ENCODE measurements at places on chromosomes 16 and 17.

DNA sequence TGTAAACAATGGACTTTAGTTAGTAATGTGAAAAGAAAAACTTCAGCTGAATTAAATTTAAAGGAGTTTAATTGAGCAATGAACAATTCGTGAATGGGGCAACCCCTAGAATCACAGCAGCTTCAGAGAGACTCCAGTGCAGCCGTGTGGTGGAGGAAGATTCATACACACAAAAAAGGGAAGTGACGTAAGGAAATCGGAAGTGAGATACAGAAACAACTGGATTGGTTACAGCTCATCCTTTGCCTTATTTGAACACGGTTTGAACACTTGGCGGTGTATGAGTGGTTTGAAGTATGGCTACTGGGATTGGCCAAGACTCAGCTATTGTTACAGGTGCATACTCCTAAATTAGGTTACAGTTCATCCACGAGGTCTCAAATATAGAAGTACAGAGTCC is 460.4 kb upstream of the ASIC2 start:
- DNase-seq: no peak

DNA sequence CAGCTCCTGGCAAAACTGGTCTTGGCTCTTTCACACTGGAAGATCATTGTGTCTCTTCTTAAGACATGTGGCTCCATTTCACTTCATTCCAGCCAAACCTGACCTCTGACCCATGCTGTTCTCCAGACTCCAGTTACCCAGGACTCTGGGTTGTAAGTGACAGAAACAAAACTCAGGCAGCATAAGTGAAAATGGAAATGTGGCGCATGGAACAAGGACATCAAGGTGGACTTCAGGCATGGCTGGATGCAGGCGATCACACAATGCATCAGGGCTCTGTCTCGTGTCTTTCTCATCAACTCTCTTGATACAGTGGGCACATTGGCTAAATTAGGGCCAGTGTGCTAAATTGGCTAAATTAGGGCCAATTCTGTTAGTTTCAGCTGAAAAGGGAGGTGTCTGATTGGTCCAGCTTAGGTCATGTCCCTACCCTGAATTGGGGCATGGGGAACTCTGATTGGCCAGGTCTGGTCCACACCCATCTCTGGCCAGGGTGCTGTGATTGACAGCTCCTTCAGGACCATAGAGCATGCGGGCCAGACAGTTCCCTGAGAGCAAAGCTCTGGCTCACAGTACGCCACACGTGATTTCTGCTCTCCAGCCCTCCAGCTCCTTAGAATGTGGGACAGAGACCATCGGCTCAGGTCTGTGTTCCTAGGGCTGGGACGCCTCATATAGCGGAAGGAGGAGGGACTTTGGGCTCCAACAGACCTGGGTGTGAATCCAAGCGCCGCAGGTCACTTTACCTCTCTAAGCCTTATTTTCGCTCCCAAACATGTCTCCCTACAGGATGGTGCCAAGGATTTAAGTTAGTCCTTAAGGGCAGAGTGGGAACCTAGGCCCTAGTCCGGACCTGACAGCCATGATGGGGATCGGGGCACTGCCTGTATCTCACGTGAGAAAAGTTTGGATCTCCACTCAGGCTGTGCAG is 17.5 kb downstream of the SOCS1 start:
- no peak for DNase-seq

DNA sequence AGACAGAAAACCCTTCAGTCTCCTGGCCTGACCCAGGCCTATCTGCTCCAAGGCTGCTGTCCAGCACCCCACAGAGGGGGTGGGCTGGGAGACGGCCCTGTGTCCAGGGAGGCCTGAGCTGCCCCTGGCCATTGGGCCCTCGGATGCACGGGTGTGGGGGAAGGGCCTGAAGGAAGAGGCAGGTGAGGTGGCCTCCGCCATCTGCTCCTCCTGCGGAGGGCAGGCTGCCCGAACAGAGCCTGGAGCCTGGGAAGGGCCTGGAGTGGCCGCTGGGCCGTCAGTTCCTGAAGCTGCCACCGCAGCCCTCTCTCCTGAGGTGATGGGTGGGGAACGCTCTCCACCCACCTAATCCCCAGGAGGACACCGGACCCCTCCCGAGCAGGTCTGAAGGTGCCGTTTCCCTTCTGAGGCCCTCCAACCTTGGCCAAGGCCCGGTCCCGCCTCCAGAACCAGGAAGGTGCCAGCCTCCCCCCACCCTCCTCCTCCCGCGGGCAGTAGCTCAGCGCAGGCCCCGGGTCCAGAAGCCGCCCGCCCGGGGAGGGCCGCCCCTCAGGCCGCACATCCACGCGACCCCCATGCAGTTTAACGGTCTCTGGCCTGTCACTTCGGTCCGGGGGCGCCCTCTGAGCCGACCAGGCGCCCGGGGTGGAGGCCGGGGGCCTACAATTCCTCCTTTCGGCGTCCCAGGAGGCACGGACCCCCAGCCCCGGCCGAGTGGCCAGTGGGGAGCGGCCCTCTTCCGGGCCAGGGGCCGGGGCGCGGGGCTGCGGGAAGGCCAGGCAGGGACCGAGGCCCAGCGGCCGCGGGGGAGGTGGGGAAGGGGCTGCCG is 835 bp downstream of the FBXL16 start:
- DNase-seq: no peak

- no peak for DNase-seq
Observed at GRCh38 chr17:10725262-10725661, 4.6 kb downstream of the TMEM220 start.

- peak; percentile 10 for DNase-seq
Observed at GRCh38 chr16:1182950-1183907, 30.3 kb downstream of the CACNA1H start.

GRCh38 chr17:69869667-69870066 is 205.4 kb upstream of the KCNJ16 start:
- DNase-seq: no peak

DNA sequence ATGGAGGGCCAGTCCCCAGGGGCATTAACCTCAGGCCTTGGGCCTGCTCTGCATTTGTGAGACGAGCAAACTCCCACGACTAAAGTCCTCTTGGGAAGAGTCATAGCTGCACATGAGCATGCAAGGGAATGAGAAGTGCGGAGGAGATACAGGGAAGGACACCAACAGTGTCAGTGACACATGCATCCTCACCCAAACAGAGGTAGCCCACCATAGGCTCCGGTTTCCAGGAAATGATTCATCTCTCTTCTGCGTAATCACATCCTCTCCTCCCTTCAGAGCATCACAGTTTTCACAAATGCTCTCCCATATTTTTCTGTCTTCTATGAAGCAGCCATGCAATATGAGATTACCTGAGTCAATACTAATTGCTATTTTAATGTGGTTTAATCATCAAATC is 725.7 kb upstream of the GOT2 start:
- no peak for DNase-seq

DNA sequence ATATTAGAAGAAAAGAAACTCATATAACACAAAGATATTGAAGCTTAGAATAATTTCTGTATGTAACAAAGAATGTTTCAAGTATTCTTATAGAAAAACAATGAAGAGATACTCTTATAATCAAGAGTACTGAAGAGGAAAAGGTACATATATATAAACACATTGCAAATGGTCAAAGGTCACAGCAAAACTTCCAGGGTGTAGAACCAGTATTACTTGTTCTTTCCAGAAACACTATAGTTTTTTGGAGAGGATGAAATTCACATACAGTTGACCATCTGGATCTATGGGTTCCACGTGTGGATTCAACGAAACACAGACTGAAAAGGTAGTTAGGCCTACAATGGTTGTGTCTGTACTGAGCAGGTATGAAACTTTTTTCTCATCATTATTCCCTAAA is 22.6 kb downstream of the PRPSAP1 start:
- no peak for DNase-seq

GRCh38 chr17:79285973-79286372 is 211.3 kb downstream of the ENGASE start:
- no peak for DNase-seq

DNA sequence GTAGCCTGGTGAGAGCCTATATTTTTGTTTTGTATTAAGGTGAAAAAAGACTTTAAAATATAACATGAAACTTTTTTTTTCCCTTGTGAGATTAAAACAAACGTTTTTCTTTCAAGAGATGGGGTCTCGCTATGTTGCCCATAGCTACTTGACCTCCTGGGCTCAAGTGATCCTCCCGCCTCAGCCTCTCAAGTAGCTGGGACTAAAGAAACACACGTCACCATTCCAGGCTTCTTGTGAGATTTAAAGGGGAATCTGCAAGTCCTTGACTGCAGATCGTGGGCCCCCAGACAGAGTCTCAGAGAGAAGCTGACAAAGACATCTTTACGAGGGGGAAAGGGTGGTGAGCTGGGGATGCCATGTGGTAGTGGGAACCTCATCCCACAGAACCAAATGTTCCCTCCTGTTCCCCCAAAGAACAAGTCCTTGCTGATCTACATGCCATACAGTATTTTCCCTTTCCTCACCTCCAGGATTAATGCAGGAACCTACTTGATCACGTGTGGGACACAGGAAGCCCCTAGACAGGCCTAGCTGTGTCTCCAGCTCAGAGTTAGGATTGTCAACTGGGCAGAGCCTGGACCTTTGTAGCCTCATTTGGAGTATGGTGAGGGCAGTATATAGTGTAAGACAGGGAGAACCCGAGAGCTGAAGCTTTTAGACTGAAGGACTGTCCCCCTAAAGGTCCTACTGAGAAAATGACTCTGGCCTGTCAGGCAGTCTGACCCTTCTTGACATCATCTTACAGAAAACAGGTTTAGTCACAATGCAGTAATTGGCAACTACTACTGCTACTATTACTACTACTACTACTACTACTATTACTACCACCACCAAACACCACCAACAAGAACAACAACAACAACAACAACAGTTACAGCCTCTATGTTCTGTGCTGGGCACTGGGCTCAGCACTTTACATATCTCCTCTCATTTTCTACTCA is 4.1 kb downstream of the MAP3K14 start:
- DNase-seq: no peak

GRCh38 chr16:2335286-2335895 is 5.1 kb downstream of the ABCA3 start:
- DNase-seq: no peak

GRCh38 chr17:65559461-65559803 is 2.0 kb downstream of the AXIN2 start:
- no peak for DNase-seq

DNA sequence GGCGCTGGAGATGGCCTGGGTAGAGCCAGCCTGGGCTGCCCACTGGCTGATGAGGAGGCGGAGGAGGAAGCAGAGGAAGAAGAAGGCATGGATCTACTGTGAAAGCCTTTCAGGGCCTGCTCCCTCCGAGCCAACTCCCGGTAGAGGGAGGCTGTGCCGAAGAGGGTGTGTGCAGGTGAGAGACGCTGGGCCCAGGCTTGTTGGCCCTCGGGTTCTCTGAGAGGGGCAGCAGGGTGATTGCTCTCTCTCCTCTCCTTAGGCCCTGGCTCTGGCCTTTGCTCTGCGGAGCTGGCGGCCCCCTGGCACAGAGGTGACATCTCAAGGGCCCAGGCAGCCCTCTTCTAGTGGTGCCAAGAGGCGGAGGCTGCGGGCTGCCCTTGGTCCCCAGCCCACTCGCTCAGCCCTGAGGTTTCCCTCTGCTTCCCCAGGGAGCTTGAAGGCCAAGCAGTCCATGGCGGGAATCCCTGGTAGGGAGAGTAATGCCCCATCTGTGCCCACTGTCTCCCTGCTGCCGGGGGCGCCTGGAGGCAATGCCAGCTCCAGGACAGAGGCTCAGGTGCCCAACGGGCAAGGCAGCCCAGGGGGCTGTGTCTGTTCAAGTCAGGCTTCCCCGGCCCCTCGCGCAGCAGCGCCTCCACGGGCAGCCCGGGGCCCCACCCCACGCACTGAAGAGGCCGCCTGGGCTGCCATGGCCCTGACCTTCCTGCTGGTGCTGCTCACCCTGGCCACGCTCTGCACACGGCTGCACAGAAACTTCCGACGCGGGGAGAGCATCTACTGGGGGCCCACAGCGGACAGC is 3.6 kb downstream of the TP53I13 start:
- DNase-seq: no peak

DNA sequence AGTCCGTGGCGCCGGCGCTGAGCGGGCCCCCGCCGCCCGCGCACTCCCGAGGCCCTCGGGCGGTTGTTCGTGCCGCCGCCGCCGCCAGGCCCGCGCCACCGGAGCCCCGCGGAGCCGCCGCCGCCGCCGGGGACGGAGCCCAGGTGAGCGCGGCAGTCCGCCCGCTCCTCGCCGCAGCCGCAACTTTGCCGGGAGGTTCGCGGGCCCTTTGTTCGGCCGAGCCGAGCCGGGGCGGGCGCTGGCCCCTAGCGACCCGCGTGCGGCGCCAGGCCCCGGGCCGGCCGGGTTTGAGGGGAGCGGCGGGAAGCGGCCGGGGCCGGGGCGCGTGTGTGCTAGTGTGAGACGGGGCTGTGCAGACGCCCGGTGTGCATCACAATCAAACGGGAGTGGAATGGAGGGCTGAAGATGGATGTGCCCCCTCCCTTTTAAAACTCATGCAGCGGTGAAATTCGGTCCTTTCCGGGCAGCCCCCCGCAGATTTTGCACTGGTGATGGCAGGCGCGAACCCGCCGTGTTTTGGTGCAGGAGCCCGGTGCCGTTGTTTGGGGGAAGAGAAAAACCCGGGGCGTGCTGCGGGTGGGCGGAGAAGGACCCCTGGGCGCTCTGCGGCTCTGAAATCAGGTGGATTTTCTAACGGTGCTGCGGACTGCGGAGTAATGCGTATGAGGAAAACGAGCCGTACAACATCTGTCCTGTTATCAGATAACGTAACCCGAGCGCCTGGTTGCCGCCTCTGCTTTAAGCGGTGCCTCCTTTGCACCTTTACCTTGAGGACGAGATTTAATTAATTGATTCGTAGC is 823 bp downstream of the TNRC6C start:
- no peak for DNase-seq

DNA sequence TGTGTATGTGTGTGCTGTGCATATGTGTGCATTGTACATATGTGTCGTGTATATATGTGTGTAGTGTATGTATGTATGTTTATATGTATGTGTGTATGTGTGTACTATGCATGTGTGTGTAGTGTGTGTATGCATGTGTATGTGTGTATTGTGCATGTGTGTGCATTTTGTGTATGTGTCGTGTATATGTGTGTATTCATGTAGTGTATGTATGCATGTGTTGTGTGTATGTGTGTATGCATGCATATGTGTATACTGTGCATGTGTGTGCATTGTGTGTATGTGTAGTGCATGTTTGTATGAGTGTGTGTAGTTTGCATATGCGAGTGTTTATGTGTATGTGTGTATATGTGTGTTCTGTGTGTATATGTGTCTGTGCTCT is 15.5 kb upstream of the CCL17 start:
- DNase-seq: no peak

DNA sequence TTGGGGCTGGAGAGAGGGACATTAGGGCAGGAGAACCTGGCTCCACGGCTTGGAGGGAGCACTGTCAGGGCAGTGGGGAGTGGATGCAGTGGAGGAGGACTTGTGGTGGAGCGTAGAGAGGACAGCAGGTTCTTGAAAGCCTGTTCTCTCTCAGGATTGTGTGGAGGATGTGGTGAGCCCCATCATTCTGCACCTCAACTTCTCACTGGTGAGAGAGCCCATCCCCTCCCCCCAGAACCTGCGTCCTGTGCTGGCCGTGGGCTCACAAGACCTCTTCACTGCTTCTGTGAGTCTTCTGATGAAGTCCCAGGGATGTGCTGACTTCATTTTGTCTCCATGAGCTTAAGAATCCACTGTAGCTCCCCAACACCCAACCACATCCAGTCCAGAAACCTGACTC is 13.5 kb downstream of the COX6A2 start:
- DNase-seq: no peak

- DNase-seq: peak; percentile 68
Observed at GRCh38 chr17:81345228-81346089, 49.8 kb upstream of the BAHCC1 start.
